Stimulated activated CD4-positive, alpha-beta T cell treated with anti-CD3 and anti-CD28 coated beads, TNF-alpha, amount 100 ng/mL, for 24 hours (primary cell): ENCODE measurements at places on chromosomes 16 and 17.

GRCh38 chr17:31048780-31049179 is 46.0 kb upstream of the NF1 start:
- DNase-seq, result no peak

DNA sequence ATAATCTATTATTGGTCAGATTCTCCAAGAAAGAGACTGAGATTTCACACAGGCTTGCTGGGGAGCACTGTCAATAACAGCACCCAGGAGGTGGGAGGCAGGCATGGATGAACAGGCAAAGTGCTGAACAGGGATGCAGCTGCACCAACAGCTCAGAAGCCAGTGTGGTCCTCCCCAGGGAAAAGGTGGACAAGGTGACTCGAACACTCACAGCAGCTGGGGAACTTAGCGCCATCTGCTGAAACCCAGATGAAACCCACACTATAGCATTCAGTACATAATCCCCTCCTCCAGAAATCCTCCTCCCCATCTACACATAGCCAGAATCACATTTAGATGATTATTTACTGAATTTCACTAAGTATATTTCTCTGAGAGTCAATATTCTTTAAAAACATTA is 255.2 kb upstream of the WSB1 start:
- no peak for DNase-seq

GRCh38 chr16:72620853-72621252 is 427.1 kb downstream of the ZFHX3 start:
- no peak for DNase-seq

GRCh38 chr17:29135464-29135863 is 44.7 kb downstream of the MYO18A start:
- no peak for DNase-seq

DNA sequence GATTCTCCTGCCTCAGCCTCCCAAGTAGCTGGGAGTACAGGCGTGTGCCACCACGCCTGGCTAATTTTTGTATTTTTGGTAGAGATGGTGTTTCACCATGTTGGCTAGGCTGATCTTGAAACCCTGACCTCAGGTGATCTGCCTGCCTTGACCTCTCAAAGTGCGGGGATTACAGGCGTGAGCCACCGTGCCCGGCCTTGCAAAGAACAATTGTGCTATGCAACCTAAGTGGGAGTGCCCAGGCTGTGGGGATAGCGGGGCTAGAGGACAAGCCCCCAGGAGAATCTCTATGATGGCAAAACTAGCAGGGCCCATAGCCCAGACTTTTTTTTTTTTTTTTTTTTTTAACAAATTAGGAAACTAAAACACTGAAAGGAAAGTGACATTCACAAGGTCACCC is 2.0 kb upstream of the GPR179 start:
- no peak for DNase-seq

- no peak for DNase-seq
Observed at GRCh38 chr16:86158688-86159360, 259.9 kb downstream of the IRF8 start.

DNA sequence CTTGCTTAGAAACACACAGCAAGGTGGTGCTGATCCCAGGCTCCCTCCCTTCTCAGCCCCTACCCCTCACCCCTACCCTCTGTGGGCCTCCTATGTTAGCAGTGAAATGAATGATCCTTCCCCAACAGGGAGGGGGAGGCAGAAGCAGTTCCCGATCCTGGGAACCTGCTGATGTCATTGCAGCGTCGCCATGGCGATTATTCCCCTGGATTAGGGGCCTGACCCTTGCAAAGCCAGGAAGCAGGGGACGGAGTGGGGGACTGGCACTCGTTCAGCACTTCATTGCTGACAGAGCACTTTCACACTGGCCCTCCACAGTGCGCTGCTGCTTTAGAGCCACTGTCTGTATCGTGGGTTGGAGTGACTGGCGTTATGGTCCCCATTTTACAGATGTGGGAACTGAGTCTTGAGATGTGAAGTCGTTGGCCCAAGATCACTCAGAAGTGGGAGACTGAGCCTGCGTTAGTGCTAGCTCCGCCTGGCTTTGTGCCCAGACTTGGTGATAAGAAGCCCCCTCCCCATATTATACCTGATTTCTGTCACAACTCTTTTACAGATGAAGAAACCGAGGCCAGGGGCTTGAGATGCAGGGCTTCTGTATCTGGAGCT is 26.6 kb downstream of the LASP1 start:
- no peak for DNase-seq

DNA sequence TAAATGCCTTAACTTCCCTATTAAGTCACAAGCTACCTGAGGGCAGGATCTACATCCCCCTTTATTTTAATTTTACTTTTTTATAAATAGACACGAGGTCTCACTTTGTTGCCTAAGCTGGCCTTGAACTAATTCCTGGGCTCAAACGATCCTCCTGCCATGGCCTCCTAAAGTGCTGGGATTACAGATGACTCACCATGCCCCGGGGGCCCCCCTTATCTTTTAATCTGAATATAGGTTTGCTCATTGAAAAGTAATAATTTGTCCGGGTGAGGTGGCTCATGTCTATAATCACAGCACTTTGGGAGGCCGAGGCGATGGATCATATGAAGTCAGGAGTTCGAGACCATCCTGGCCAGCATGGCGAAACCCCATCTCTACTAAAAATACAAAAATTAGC is 14.2 kb downstream of the ETV4 start:
- DNase-seq, result no peak

DNA sequence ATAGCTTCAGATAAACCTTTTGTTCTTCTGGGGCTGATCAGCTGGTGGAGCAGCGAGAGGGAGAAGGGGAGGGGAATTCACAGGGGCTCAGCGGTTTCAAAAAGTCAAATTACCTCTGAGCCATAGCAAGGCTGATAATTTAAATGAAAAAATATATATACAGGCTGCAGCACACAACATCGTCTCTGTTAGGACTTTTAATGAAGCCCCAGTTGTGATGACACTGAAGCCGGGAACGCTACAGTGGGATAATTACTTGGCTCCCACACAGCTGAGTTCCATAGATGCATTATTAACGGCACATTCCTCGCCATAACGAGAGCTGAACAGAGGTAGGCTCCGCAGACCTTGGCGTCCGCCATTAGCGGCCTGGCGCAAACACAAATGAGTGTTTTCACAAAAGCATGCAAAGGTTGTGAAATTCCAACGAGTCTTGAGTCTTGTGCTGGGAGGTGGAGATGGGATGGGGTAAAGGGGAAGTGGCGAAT is 216.0 kb downstream of the C16orf78 start:
- DNase-seq, result no peak

DNA sequence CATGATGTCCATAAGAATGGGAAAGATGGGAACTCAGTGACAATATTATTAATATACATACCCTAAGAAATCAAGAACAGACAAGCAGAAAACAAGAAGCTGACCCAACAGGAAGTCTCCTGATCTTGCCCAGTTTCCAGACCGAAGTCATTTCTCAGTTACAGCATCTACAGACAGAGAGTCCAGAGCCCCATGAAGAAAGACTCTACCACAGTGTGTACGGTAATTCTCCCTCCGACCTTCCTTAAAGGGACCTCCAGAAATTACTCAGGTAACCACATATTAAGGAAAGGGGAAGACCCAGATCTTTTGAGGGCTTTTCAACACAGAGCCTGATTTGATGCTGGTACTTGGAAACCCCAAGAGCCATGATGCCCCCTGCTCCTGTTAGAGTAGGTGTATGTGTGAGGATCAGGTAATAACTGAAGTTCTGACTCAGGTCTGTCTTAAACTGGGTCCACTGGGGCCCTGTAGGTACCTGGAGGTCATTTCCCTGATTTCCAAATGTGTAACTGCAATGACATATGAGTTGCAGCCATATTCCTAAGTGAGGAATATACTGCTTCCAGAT is 132.4 kb downstream of the ABCA8 start:
- DNase-seq, result no peak

- no peak for DNase-seq
Observed at GRCh38 chr16:24151482-24151939, 104.6 kb upstream of the CACNG3 start.

- DNase-seq, result no peak
Observed at GRCh38 chr16:55566432-55567175, at the start of gene CAPNS2. Gene CAPNS2 (plus strand): TSS chr16:55566684. CDS start chr16:55566757, 73 bp downstream.

DNA sequence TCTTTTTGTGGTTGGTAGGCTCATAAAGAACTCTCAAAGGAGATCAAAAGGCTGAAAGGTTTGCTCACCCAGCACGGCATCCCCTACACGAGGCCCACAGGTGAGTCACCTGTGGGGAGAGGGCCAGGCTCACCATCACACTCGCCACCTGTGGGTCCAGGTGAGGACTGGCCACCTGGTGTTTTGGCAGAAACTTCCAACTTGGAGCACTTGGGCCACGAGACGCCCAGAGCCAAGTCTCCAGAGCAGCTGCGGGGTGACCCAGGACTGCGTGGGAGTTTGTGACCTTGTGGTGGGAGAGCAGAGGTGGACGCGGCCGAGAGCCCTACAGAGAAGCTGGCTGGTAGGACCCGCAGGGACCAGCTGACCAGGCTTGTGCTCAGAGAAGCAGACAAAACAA is 11.1 kb downstream of the GNPTG start:
- DNase-seq, result no peak

GRCh38 chr16:3133844-3134243 is 985 bp upstream of the ZNF213 start:
- no peak for DNase-seq

DNA sequence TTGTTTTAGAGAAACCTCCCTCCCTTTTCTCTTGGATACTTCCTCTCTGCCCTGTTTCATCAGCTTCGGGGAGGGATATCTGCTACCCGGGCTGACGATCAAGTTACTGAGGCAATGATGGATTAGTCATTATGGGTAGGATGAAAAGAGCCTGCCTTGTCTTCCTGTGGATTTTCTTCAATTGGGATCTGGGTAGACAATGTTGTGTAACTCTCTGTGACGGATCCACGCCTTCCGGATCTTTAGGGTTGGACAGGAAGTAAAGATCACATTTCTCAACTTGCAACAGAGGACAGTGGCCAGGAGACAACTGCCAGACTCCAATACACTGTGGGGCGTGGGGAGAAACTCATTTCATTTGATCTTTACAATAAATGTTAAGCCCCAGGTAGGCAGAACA is 11.3 kb upstream of the CHST6 start:
- DNase-seq, result no peak

DNA sequence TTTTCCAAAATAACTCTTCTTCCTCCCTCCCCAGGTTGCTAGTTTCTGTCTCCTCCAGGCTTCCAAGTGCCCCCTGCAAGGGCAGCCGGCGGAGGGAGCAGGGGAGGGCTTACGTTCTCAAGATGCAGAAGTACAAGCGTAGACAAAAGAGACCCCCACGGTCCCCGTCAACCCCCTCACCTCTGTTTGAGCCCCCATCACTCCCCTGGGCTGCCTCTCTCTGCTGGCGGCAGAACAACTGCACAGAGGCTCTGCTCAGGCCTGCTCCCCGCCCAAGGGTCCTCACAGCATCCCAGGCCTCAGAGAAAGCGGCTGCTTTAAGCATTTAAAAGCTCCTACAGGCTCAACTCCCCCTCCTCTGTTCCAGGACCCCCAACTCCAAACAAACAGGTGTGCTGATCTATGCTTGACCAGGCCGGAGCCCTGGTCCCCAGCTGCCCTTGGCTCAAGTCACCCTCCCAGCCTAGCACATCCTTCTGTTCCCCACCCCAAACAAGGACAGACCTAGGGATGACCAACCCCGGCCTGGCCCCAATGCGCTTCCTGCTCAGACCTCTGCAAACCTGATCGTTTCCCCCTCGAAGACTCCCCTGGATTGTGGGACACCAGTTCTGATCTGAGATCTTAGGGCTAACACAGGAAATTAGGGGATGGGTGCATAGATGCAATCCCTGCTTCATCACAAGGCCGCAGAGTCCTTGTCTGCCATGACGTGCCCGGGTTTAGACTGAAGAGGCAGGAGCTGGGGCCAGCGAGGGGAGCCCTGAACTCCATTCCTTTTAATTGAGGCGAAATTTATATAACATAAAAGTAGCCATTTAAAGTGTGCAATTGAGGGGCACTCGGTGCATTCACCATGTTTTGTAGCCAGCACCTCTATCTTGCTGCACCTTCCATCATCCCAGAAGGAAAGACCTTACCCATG is 17.2 kb upstream of the RBFOX3 start:
- no peak for DNase-seq

DNA sequence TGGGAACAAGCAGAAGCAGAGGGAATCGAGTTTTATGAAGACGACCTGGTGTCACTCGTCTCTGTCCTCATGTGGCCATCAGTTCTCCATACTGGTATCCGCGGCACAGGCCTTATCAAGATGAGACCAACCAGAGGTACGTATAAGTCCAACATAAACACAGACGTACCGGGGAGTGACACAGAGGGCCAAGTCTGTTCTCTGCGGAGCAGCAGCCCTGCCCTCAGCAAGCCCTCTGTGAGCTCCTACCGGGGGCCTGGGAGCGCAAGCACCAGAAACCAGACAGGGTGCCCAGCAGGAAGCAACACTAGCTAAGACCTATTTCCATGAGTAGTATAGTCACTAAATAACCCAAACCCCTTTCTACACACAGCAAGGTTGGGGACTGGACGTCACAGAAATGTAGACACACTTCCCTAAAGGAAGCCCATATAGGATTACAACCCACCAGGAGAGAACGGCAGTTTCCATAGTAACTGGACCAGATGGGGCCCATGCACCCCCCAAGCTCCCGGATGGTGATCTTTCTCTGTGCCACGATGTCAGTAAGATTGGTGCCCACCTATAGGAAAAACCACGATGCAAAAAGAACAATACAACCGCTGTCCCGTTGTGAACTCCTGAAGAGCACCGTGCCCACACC is 911 bp downstream of the ARL16 start:
- no peak for DNase-seq

DNA sequence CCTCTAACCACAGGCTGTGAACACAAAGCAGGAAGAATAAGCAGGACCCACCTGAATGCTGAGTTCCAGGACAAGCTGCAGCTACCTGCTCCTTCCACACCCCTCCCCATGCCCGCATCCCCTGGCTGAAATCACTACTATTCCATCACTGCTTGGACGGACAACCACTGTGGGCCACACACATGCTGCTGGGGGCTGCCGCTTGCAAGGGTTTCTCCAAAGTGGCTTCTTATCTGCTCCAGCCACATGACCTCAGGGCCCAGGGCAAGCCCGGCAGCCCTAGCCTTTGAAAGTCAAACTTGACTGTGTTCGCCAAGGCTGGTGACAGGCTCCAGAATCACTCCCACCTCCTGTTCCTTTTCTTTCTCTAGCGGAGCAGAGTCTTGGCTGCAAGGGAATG is 18.4 kb downstream of the FA2H start:
- DNase-seq, result no peak

DNA sequence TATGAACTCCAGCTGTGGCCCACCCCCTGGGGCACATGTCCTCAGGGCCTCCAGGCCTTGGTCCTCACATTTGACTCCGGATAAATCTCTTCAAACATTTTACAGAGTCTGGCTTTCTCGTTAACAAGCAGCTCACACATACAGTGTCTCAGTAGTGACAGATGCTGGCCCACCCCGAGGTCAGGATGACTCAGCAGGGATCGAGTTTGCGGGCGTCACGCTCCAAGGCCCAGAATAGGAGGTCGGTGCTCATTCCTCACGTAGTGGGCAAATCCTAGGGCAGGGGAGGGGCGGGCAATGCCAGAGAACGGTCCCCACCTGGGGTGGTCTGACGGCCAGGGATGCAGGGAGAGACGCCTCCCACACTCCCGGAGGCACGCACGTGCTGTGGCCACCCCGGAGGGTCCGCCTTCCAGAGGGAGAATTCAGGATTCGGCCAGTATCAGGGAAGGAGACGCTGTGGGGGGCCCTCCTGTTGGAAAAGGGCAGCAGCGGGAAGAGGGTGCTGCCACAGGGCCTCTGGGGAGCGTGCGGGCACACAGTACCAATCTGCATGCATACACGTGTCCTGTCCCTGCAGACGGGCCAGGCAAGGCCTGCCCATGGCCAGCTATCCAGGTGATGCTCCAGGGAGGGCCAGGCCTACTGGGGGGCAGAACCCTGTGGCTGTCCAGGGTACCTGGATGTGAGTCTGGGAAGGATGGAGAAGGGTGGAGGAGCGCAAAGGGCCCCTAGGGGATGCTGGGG is 8.6 kb downstream of the SLC7A5 start:
- no peak for DNase-seq

- DNase-seq, result peak; percentile 62
Observed at GRCh38 chr17:8163978-8164814, 1.4 kb upstream of the VAMP2 start.
